H9 (cell line): ENCODE measurements at places on chromosomes 1 and 21. TPM values are rescaled to one million over a fixed set of nuclear protein-coding genes. Genes with fewer than 3 reads are reported as not detected.

The NPHS2 gene
- not detected in 2 replicates for total RNA-seq

The CD52 gene
- 3.8 and 4.1 TPM in 2 replicates for total RNA-seq

The NTNG1 gene
- total RNA-seq: 1.0 and 1.5 TPM in 2 replicates

The CRABP2 gene
- 180 and 184 TPM in 2 replicates for total RNA-seq

DNA sequence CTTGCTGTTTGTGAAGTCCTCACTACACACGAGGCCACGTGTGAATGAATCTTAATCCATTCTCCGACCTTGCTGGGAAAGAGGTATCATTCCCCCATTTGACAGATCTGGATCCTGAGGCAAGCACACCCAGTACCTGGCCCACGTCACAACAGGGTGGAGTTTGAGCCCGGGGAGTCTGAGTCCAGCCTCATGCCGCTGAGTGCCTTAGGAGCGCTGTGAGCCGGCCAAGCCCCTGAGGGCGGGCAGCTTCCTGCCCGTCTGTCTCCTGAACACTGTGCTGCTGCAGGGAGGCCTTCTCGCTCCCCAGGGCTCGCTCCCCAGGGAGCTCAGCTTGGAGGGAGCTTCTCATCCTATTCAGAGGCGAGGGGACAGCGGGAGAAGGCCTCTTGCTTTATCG lies 29.7 kb downstream of the SLC45A1 start:
- no peak overlapping the region for H3K4me3 ChIP-seq
- no peaks in the 10 kb centered on the region; the same call in 1 of the 2 replicates for H3K4me1 ChIP-seq
- H3K27ac ChIP-seq: no peak overlapping the region
- H3K27me3 ChIP-seq: no peaks in the 10 kb centered on the region
- peaks cover 3% of the 10 kb centered on the region for H3K36me3 ChIP-seq

GRCh38 chr1:175504875-175505555 lies 238.4 kb downstream of the TNR start:
- H3K36me3 ChIP-seq: no peaks in the 10 kb centered on the region
- DNase-seq: peak; percentile 34
- no peaks in the 10 kb centered on the region for H3K4me1 ChIP-seq
- H3K27ac ChIP-seq: no peak overlapping the region
- H3K27me3 ChIP-seq: no peaks in the 10 kb centered on the region

- no peak overlapping the region for H3K27ac ChIP-seq
- no peaks in the 10 kb centered on the region for H3K36me3 ChIP-seq
- DNase-seq: peak; percentile 3
- H3K27me3 ChIP-seq: no peaks in the 10 kb centered on the region; the same call in 1 of the 2 replicates
Observed at GRCh38 chr1:53340660-53341520, 13.0 kb upstream of the LRP8 start.

DNA sequence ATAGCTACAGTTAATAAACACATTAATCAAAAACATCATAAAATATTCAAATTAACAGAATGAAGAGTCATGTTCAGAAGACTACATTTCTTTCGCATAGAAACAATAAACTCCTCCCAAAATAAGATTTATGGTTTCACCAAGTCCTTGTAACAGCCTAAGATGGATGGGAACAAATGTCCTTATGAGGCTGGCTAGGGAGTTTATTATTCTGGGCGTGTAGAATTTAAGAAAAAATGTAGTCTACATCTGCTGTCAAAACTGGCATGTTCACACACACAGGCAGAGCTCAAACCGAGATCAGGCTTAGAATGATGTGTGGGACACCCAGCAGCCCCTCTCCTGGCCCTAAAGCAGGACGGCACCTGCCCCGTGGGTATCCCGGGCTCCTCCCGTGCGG lies 101.1 kb downstream of the NPHP4 start:
- H3K27ac ChIP-seq: no peak overlapping the region
- no peaks in the 10 kb centered on the region for H3K4me1 ChIP-seq
- H3K4me3 ChIP-seq: no peak overlapping the region
- DNase-seq: no peak
- H3K36me3 ChIP-seq: peaks cover 30% of the 10 kb centered on the region

- 0 out of 3 replicates have a peak, but pooled peaks cover 2% of the 10 kb centered on the region for H3K36me3 ChIP-seq
- no peaks in the 10 kb centered on the region for H3K27me3 ChIP-seq
- no peak for DNase-seq
- H3K27ac ChIP-seq: no peak overlapping the region
- H3K4me3 ChIP-seq: no peak overlapping the region
Observed at GRCh38 chr1:29624320-29625083, 388.2 kb downstream of the PTPRU start.

- no peak overlapping the region for H3K27ac ChIP-seq
- H3K36me3 ChIP-seq: no peaks in the 10 kb centered on the region
- H3K27me3 ChIP-seq: no peaks in the 10 kb centered on the region; the same call in 1 of the 2 replicates
- H3K4me1 ChIP-seq: no peaks in the 10 kb centered on the region; the same call in none of the 2 replicates
- DNase-seq: no peak
Observed at GRCh38 chr21:35585155-35585554, 475.2 kb downstream of the SETD4 start.

DNA sequence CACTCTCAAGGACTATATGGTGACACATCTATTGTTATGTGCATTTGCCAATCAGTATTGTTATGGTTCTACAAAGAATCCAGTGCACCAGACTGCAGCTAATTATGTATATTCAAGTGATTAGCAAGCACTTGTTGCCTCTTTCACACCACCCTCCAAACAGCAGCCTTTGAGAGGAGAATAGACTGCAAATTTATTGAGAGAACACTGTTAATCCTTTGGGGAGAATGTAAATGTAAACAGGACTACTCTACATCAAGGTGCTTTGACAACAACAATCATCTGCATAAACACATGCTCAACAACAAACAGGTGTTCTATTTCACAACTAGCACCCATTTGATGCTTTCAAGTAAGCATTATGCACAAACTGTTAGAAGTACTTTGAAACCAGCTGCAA lies 117.4 kb downstream of the AKT3 start:
- peaks cover 4% of the 10 kb centered on the region; the same call in 2 of the 3 replicates for H3K36me3 ChIP-seq
- no peak for DNase-seq
- H3K27me3 ChIP-seq: no peaks in the 10 kb centered on the region
- no peak overlapping the region for H3K4me3 ChIP-seq

DNA sequence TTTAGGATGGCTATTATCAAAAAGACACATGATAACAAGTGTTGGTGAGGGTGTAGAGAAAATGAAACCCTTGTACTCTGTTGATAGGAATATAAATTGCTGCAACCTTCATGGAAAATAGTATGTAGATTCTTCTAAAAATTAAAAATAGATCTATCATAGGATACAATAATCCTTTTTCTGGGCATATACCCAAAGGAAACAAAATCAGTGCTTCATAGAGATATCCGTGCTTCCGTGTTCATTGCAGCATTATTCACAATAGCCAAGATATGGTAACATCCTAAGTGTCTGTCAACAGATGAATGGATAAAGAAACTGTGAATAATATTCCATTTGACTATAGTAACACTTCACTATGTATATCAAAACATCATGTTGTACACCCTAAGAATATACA lies 106.7 kb downstream of the MIS18A start:
- no peak overlapping the region for H3K27ac ChIP-seq
- no peaks in the 10 kb centered on the region for H3K27me3 ChIP-seq
- no peak for DNase-seq
- no peaks in the 10 kb centered on the region for H3K4me1 ChIP-seq

- DNase-seq: no peak
- H3K4me3 ChIP-seq: no peak overlapping the region
- no peaks in the 10 kb centered on the region for H3K36me3 ChIP-seq
- no peaks in the 10 kb centered on the region for H3K27me3 ChIP-seq
Observed at GRCh38 chr1:103353391-103353790, 172.1 kb upstream of the RNPC3 start.

DNA sequence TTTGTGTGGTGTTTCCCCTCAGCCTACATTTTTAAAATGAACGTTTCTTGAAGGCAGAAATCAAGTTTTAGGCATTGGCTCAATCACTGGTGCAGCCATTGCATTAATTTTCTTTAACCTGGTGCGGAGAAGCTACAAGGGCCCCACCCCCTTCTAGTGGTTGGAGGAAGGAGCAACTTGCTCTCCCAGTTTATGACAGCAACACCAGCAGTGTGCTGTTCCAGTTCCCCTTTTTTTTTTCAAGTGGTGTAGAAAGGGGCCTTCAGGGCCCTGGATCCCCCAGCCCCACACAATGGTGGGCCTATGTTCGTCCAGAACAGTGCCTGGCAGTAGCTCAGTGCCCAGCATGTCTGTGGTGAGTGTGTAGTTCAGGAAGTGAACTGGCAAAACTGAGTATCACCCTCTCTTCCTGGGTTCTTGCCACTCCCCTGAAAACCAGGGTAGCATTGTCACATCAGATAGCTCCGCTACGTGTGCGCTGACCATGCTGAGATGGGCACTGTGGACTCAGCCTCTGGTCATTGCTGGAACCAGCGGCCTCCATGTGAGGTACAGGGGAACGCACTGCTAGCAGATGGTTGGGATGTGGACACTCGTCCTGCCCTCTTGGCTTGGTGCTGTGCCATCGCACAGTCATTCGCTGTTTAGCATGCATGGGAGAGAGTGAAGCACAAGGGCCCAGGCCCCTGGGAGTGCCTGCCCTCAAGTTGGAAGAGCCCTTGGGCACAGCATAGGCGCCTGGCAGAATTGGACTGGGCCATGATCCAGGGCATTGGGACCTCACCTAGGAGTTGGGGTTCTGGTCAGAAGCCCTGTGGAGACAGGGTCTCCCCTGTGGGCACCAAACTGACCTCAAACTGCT lies 7.2 kb downstream of the ARF1 start:
- H3K4me3 ChIP-seq: no peak overlapping the region
- no peaks in the 10 kb centered on the region for H3K4me1 ChIP-seq
- H3K27me3 ChIP-seq: no peaks in the 10 kb centered on the region

DNA sequence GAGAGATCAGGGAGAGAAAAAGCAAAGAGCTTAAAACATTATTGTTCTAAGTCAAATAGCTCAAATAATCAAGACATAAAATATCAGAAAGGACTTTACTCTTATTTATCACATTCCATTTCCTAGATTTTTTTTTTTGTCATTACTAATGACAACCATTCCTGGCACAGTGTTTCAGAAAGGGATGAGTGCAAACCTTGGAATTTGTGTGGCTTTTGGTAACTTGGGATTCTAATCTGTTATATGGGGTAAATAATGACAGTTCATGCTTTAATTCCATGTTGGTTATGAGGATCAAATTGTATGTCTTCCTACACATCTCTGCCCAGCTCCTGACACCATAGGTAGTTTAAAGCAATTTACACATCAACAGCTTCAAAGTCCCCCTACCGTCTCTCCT lies 358.4 kb upstream of the ADGRL4 start:
- H3K4me1 ChIP-seq: no peaks in the 10 kb centered on the region
- no peaks in the 10 kb centered on the region; the same call in 2 of the 3 replicates for H3K36me3 ChIP-seq
- H3K4me3 ChIP-seq: no peak overlapping the region
- no peak overlapping the region for H3K27ac ChIP-seq
- no peak for DNase-seq

- DNase-seq: no peak
- no peaks in the 10 kb centered on the region for H3K27me3 ChIP-seq
- peak overlapping the region; percentile 99 for H3K4me3 ChIP-seq
- no peaks in the 10 kb centered on the region for H3K4me1 ChIP-seq
- H3K27ac ChIP-seq: no peak overlapping the region
- H3K36me3 ChIP-seq: peaks cover 35% of the 10 kb centered on the region
Observed at GRCh38 chr1:44740179-44740617, 561 bp downstream of the KIF2C start.

- DNase-seq: no peak
- no peaks in the 10 kb centered on the region; the same call in 2 of the 3 replicates for H3K36me3 ChIP-seq
- H3K4me3 ChIP-seq: no peak overlapping the region
- H3K27ac ChIP-seq: no peak overlapping the region
- no peaks in the 10 kb centered on the region for H3K27me3 ChIP-seq
Observed at GRCh38 chr1:29601021-29601420, 364.7 kb downstream of the PTPRU start.

DNA sequence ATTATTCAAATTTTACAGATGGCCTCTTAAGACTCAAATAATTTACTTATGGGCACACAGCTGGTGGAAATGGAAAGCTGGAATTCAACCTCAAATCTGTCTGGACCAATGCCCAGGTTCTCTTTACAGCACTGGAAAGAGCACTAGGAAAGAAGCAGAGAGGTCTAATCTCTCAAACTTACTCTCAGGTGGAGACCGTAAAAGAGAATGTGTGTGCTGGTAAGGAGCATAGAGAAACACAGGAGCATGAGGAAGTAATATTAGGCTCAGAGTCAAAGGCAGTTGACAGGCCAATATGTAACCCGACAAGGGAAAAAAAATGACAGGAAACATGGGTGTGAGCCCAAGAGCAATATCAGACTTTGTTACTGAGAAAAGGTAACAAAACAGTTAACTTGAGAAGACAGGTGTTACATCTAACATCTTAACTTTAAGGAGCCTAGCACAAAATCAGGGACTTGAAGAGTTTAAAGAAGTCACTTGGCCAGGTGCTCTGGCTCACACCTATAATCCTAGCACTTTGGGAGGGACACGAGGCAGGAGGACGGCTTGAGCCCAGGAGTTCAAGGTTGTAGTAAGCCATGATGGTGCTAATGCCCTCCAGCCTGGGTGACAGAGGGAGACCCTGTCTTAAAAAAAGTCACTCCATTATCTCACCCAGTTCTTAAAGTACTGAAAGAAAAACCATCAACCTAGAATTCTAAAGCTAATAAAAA lies 20.7 kb downstream of the PPP1R15B start:
- no peak overlapping the region for H3K4me3 ChIP-seq
- no peak for DNase-seq
- no peaks in the 10 kb centered on the region for H3K36me3 ChIP-seq
- H3K27ac ChIP-seq: no peak overlapping the region
- H3K27me3 ChIP-seq: no peaks in the 10 kb centered on the region

DNA sequence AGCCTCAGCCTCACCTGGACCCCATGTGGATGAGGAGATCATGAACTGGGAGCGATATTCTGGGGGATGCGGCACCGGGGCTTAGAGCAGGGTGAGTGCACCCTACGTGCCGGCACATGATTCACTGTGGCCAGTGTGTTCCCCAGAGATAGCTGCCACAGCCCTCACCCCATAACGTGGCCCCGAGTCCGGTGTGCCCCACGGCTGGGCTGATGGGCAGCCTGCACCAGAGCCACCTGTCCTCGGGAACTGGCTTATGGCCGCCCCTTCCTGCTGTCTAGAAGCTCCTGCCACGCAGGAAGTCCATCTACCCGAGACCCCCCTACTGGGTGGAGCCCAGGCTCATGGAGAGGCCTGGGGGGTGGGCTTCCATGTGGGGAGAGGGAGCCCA lies 39.1 kb upstream of the SLC19A1 start:
- no peak overlapping the region for H3K27ac ChIP-seq
- DNase-seq: no peak
- no peaks in the 10 kb centered on the region for H3K27me3 ChIP-seq
- H3K36me3 ChIP-seq: peaks cover 12% of the 10 kb centered on the region; the same call in 1 of the 2 replicates

- no peaks in the 10 kb centered on the region for H3K27me3 ChIP-seq
- no peak for DNase-seq
- H3K27ac ChIP-seq: no peak overlapping the region
- peak overlapping the region; percentile 18; the same call in 1 of the 3 replicates for H3K4me3 ChIP-seq
- H3K4me1 ChIP-seq: peaks cover 19% of the 10 kb centered on the region; the same call in 1 of the 2 replicates
- H3K36me3 ChIP-seq: no peaks in the 10 kb centered on the region
Observed at GRCh38 chr1:17569200-17570139, 30.0 kb downstream of the ARHGEF10L start.

- no peaks in the 10 kb centered on the region for H3K27me3 ChIP-seq
- no peak overlapping the region for H3K27ac ChIP-seq
- DNase-seq: no peak
- no peaks in the 10 kb centered on the region for H3K36me3 ChIP-seq
- H3K4me1 ChIP-seq: no peaks in the 10 kb centered on the region
Observed at GRCh38 chr1:199173356-199173755, 534.5 kb downstream of the PTPRC start.
